Activated naive CD8-positive, alpha-beta T cell treated with anti-CD3 and anti-CD28 coated beads, Interleukin-2, amount 50 U/mL, for 24 hours (primary cell): ENCODE measurements at places on chromosomes 13 and 19.

GRCh38 chr13:102799426-102800144 lies 666 bp downstream of the BIVM start:
- no peak for DNase-seq

- DNase-seq = no peak
Measured at GRCh38 chr13:34620862-34621261, 321.2 kb upstream of the NBEA start.

- no peak for DNase-seq
Measured at GRCh38 chr13:48560657-48561337, 27.9 kb upstream of the RCBTB2 start.

DNA sequence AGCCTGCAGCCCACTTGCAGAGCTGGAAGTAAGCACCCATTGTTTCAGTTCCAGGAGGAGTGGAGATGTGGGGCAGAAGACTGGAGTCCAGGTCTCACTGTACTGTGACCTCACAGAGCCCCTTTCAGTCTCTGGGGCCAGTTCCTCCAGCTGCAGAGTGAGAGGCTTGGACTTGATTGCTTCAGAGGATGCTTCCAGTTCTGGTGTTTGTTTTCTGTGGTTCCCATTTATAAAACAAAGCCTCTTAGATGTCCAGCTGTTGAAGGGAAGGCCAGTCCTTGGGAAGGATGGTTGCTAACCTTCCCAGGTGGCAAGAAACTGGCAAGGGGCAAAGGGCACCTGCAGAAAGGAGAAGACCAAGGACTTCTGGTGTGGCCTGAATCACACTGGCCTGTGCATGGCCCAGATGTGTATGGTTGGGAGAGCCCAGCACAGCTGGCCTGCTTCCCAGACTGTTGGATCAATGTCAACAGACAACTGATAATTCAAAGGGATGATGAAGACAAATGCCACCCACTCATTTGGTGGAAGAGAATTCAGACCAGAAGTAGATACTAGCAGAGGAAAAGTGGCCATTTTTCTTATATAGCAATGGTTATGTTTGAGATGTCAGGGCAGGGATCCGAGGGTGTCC lies 218.5 kb downstream of the ZNF536 start:
- DNase-seq = no peak

- no peak for DNase-seq
Measured at GRCh38 chr19:41253660-41254059, 10.5 kb upstream of the HNRNPUL1 start.

DNA sequence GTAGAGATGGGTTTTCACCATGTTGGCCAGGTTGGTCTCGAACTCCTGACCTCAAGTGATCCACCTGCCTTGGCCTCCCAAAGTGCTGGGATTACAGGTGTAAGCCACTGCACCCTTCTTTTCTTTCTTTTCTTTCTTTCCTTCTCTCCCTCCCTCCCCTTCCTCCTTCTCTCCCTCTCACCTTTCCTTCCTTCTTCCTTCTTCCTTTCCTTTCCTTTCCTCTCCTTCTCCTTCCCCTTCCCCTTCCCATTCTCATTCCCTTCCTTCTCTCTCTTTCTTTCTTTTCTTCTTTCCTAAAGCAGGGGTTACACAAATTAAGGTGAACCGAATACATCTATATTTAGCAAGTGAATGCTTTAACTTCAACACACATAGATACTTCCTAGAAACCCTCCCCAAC lies 58.0 kb upstream of the URI1 start:
- DNase-seq = no peak

DNA sequence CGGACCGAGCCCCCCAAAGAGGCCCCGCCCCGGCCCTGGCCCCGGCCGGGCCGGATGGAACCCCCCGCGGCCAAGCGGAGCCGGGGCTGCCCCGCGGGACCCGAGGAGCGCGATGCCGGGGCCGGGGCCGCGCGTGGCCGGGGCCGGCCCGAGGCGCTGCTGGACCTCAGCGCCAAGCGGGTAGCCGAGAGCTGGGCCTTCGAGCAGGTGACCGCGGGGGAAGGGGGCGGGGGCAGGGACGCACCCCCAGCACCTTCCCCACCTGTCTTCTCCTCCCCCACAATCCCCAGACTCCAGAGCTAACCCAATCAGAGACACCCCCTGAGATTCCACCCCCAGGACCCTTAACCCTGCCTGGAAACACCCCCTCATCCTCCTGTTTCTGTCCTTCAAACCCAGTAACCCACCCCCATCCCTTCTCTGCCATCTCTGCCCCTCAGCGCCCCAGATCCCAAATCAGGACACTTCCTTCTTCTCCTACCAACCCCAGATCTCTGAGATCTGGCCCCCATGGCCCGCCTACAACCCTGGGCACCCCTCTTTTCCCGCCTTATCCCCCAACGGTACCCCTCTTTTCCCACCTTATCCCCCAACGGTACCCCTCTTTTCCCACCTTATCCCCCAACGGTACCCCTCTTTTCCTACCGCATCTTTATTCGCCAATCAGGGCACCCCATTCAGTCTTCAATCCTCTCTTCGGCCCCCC lies 505 bp downstream of the ZSWIM4 start:
- DNase-seq = no peak

DNA sequence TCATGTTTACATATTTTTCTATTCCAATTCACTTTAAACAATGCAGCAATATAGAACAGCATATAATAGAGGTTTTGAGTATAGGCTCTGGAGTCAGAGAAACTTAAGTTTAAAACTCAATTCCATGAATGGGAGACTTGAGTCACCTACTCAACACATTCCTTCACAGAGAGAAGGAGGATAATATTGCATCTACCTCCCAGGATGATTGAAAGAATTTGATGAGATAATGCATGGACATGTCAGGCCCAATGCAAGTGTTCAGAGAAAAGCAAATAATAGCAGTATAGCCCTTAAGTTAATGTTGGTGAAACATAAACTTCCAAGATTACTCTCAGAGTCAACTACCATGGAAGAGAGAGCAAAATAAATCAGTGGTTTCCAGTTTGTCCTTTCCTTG lies 170.2 kb downstream of the DCLK1 start:
- DNase-seq = no peak

DNA sequence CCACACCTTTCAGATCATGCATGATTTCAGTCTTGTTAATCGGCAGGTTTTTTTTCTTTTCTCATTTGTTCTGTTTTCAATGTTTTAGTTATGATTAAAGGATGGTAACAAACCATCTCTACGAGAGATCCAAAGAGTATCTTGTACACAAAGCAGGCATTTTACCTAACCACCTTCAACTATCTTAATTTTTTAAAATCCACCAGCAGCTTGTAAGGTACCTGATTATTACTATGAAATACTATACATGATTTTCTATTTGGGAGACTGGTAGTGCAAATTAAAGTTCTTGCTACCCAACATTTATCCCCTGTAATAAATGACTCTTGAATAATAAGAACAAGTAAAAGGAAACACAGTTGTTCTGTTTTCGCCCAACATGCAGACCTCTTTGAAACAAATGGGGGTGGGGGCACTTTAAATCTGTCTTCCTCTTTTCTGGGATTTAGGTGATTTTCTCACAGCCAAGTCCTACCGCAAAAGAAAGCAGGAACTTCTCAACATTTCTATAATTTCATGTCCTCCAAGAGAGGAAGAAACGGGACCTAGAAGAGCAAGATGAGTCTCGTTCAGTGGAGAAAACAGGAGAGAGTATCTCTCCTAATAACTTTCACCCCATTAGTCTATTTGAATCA lies 3.6 kb downstream of the POU4F1 start:
- no peak for DNase-seq

DNA sequence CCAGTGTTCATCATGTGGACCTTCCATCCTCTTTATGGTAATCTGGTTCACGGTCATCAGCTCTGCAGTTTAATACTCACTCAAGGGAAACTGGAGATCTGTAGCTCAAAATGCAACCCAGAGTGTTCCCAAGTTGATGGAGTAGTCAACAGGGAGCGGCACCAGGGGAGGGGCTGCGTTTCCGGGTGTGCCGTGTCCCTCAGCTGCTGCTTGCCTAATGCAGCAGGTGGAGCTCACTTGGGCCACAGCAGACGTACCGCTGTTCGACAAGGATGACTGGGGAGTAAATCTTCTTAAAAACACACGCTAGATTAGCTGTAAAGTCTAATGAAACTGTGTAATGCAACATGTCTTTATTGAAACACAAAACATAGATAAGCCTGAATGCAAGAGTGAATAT lies 81.1 kb downstream of the TNFSF13B start:
- no peak for DNase-seq

DNA sequence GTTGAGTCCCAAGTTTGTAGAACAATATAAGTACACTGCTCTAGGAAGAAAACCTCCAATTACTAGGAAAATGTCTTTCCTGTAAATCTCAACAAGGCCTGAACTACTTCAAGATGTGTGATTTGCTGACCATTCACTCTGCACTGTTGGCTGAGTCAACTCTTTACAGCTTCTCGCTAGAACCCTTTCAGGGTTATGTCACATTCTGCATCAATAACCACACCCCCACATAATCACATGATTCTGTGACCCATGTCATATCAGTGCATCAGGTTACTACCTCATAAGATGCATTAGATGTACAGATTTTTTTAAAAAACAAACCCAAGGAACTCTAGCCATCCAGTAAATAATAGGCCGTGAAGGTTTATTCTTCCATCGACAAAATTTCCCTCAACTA lies 16.1 kb upstream of the DCLK1 start:
- no peak for DNase-seq

GRCh38 chr13:77779552-77780272 lies 82.2 kb downstream of the SLAIN1 start:
- peak; percentile 14 for DNase-seq

GRCh38 chr19:42327381-42327780 lies 1.9 kb downstream of the MEGF8 start:
- DNase-seq = no peak

- DNase-seq = no peak
Measured at GRCh38 chr13:98834254-98834960, 81.9 kb upstream of the SLC15A1 start.

GRCh38 chr13:65468628-65469027 lies 1761.5 kb downstream of the PCDH9 start:
- DNase-seq = no peak

DNA sequence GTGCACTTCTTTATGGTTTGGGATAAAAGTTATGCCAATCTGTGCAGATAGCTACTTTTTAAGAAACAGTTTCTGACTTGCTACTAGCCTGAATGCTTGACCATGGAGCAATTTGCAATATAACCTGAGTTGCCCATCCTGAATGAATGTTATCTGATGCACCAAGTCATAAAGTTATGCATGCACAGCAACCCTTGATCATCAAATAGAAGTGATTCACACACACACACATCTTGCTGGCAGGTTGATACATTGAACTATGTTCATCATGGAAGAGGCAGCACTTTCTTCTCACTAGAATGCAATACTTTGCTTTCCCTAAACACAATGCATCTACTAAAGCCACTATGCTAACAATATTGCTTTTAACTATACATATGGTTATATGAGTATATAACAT lies 311.5 kb downstream of the RFC3 start:
- DNase-seq = no peak

- DNase-seq = no peak
Measured at GRCh38 chr13:43959291-43959690, 79.6 kb downstream of the LACC1 start.

- no peak for DNase-seq
Measured at GRCh38 chr13:43487461-43487860, 299.3 kb downstream of the ENOX1 start.

- DNase-seq = no peak
Measured at GRCh38 chr19:55488986-55489710, 912 bp downstream of the SSC5D start.

GRCh38 chr19:1311543-1312091 lies 25.9 kb downstream of the EFNA2 start:
- DNase-seq = no peak

- no peak for DNase-seq
Measured at GRCh38 chr13:19068691-19069090, 112.9 kb downstream of the TUBA3C start.

DNA sequence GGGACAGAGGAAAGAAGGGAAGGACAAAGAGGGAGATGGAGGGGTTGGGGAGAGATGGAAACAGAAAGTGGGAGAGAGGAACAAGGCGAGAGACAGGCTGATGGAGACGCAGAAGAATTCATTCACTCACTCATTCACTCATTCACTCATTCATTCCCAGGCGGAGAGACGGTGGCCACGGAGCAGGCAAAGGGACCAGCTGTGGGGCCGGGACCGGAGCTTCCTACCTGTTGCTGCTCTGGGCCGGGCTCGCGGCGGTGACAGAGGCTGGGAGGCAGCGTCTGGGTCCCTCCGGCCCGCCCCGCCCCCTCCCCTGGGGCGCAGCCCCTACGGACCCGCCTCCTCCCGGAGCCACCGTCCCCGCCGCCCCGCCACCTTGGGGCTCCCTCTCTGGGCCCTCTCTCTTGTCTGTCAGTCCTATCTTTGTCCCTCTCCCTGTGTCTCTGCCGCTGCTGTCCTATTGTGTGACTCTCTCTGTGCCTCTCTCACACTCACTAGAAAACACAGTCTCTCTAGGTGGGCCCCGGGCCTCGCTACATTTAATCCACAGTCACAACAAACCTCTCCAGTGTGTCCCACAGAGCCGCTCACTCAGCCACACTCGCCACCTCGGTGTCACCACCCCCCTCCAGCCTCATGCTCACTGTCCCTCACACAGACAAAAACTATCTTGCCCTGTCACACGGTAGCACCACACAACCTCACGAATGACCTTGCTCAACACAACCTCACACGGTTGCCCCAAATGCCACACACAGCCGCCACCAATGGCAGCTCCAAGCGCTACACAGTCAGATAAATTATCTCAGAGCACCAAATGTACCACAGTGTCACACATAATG lies at the start of gene GNG8:
GNG8 (minus strand) TSS at position 283 of the 842 bp plus-strand sequence. CDS start 1,520 bp downstream, outside the sequence.
- DNase-seq = peak; percentile 55

DNA sequence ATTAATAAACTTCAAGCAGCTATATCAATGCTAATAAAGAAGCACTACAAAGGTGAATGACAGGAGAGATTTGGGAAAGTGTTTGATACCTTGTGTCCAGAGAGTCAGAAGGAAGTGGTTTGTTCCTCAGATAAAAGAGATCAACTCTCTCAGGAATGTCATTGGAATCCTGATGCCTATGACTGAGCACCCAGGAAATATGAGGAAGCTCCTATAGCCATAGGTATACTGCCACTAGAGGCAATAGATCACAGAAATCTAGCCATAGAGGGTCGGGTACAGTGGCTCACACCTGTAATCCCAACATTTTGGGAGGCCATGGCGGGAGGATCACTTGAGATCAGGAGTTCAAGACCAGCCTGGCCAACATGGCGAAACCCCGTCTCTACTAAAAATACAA lies 612.6 kb downstream of the DACH1 start:
- no peak for DNase-seq

DNA sequence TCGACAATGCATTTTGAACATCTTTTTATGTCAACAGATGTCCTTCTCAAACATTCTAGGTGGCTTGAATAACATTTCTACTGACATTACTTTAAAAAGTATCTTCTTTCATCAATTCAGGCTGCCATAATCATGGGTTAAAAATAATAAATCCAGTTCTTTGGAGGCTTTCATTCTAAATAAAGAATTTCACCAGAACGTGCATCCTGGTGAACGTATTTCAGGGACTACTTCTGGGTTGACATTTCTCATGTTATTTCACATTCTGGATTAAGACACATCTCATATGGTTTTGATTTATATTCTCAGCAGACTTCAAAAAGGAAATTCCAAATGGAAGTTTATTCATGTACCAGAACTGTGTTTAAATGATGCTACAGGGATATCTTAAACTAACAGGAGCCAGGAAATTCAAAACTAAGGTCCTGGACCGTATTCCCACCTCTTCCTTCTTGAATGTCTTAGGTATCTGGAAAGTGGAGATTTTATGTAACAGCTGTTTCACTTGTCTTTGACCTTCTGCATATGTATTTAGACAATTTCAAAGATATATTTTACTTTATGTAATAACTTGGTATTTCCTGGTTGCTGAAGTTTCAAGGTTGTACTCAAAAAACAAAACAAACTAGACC lies 107.2 kb downstream of the STARD13 start:
- no peak for DNase-seq

- DNase-seq = no peak
Measured at GRCh38 chr13:110216398-110217041, 90.4 kb downstream of the COL4A1 start.
